Anterior cingulate cortex (tissue), 58 donors: ENCODE measurements at places on chromosomes 4 and X.
A peak's percentile ranks its signal among the peaks of the same experiment; 100 is the strongest.

DNA sequence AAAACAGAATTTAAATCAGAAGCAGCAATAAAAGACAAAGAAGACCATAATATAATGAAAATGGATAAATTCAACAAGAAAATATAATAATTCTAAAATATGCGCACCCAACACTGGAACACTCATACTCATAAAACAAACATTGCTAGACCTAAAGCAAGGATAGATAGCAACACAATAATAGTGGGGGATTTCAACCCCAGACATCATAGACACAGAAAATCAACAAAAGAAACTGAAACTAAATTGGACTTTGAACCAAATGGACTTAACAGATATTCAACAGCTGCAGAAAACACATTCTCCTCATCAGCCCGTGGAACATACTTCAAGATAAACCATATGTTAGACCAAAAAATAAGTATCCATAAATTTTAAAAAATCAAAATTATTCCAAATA lies 1552.6 kb downstream of the C4orf33 start:
- DNase-seq: no peak

DNA sequence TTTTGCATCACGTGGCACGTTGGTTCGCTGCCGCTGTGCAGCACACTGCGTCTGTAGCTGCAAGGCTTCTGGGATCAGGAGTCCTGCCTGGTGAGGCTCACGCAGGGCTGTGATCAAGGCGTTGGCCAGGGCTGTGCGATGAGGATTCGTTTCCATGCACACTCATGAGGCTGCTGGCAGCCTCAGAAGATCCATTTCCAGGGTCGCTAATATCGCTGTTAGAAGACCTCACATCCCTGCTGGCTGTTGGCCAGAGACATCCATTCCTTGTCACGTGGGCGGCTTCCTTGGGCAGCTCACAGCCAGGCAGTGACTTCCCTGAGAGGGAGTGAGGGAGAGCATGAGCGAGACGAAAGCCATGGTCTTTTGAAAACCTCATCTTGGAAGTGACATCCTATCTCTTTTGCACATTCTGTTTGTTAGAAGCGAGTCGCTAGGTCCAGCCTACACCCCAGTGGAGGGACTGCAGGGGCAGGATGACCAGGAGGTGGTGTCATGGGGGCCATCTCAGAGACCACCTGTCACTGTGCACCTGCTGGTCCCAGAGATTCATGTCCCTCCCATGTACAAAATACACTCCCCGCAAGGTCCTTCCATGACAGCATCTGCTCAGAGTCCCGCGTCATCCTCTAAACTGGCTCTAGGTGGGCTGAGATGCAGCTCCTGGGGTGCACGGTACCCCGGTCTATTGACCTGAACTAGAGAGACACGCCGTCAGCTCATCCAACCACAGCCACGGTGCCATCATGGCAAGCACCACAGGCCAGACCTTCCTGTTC lies 12.2 kb downstream of the RGS12 start:
- no peak for DNase-seq

DNA sequence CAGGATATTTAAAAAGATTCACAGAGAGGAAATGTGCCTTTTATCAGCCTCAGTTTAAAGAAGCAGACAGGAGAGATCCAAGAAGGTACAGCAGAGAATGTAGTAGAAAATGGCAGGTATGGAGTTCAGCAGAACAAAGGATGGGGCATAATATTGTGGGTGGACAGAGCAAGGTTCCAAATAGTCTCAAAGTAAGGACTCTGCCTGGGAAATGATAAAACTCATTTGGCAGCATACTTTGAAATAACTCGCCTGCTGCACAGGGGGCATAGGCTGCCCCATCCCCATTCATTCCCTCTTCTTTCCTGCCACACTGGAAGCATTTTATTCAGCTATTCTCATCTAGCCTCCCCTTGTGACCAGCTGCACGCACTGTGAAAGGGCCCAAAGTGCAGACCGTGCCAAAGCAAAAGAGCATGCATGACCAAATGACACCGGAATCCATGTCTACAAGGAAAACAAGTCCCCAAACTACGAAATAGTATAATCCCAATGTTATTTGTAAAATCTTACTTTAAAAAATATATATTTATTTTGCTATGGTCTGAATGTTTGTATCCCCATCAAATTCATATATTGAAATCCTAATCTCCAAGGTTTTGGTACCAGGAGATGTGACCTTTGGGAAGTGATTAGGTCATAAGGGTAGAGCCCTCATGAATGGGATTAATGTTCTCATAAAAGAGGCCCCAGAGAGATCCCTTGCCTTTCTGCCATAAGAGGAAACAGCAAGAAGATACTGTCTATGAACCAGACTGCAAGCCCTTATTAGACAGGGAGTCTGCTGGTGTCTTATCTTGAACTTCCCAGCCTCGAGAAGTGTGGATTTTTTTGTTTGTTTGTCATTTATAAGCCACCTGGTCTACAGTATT lies 77.4 kb upstream of the PRSS48 start:
- DNase-seq: peak; percentile 53

GRCh38 chrX:40080894-40081678 lies 16.7 kb downstream of the BCOR start:
- DNase-seq: no peak

DNA sequence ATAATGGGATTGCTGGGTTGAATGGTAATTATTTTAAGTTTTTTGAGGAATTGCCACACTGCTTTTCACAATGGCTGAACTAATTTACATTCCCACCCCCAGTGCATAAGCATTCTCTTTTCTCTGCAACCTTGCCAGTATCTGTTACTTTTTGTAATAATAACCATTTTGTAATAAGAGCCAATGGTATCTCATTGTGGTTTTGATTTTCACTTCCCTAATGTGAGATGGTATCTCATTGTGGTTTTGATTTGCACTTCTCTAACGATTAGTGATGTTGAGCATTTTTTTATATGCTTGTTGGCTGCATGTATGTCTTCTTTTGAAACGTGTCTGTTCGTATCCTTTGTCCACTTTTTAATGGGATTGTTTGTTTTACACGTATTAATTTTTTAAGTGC lies 213.1 kb upstream of the HDX start:
- no peak for DNase-seq

DNA sequence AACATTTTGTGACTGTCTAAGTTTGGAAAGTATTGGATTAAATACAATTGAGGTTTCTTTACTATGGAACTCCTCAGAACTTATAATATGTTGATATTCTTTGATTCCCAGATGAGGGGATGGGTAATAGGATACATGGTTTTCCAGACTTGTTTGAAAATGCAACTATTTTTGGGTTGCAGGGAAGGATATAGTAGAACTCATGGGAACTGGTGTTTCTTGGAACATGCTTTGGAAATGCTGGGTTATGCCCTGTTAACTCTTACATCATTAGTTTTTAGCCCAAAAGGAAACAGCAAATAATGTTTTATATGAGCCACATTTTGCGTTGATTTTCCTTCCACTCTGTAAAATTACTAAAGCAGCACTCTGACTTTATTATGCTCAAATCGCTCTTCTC lies 41.9 kb downstream of the HPF1 start:
- no peak for DNase-seq

GRCh38 chr4:69781458-69782418 lies 21.3 kb upstream of the SULT1B1 start:
- no peak for DNase-seq

- no peak for DNase-seq
These were observed 92.2 kb upstream of the RAPGEF2 start for GRCh38 chr4:159010563-159011260.

DNA sequence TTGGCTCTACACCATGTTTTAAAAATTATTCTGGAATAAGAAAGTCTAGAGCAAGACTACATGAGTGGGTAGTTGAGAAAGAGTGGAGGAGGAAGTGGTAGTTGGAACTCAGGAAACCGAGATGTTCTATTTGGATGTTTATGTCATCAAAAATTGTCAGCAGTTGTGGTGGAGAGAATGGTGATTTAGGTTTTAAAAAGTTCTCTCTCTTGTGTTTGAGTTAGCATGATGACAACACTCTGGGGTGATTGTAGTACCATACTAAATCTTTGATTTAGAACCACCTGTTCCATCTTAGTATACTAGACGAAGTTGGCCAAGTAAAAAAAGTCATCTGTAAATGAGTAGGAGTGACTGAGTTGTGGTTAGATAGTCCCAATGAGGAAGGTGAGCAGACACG lies 40.7 kb downstream of the KLHL2 start:
- no peak for DNase-seq

DNA sequence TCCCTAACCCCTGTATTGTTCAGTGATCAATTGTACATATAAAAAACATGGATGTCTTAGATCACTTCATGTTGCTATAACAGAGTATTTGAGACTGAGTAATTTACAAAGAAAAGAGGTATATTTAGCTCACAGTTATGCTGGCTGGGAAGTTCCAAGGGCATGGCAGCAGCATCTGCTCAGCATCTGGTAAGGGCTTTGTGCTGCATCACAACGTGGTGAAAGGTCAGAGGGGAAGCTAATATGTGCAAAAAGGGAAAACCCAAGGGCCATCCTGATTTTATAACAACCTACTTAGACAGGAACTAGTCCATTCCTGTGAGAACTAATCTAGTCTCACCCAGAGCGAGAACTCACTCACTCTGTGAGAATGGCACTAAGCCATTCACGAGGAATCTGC lies 128.2 kb upstream of the OTUD4 start:
- DNase-seq: no peak

DNA sequence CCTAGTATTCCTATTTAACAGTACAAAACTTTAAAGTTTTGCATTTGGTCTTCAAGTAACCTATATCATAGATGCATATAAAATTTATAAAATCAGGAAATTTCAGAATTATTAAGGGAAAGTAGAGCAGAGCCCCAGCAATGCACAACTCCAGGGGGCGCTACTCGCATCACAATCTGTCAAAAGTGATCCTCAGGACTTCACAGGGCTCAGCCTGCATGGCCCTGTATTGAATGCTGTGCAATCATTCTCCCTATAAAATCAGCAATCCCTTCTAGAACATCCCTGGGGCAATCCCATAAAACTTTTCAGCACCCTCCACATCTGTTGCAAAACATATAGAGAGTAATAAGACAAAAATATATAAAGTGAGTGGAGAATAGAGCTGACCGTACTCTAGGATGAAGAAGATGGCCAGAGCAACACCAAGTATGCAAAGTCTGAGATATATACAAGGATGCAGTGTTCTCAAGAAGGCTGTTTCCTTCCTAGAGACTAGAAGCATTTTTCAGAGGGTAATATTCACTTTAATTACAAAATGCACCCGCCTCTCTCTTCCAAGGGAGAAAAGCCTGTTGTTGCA lies 12.5 kb upstream of the PPARGC1A start:
- no peak for DNase-seq

DNA sequence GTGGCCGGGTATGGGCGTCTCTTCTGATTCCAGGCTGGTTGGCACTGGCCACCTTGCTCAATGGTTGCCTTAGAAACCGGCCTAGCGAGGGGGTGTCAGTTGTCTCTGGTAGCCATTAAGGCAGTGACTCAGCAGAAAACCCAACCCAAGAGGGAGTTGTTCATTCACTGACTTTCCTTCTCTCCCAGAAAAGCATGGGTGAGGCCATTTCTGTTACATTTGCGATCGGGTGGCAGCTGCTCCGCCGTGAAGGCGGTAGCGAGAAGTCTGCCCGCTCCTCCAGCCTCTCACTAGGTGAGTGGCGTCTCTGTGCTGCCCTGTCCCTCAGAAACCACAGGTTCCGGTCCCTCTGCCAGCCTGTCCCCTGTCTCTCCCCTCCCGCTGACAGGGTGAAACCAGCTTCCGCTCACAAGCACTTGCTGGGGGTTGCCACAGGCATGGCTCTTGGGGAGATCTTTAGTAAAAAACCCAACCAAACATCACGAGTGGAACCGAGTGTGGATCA lies 17.4 kb downstream of the IRAK1 start:
- DNase-seq: peak; percentile 44

GRCh38 chr4:102268355-102268754 lies 76.9 kb downstream of the SLC39A8 start:
- DNase-seq: no peak

DNA sequence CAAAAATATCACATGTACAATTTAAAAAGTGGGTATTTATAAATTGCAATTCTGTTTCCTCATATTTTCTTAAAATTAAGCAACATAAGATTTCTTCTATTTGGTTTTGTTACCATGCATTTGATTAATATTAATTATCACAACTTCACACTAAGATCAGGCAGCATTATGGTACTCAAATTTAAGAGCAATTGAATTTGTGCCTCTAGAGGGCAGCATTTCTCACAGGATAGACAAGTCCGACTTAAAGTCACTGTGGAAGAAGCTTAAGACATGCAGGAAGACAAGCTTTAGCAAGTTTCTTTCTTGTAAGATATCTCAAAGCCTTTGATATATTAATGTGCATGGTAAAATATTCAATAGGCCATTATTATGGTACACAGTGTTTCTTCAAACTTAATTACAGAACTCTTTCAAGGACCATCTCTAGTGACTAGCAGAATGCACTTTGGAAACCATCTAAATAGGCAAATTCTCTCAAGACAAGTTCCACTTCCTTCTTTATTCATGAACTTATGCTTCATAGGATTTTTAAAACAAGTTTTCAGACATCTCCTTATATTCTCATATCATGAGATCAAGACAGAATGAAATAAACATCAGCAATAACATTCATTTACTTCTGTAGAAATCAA lies 35.0 kb downstream of the FBXW7 start:
- DNase-seq: no peak

DNA sequence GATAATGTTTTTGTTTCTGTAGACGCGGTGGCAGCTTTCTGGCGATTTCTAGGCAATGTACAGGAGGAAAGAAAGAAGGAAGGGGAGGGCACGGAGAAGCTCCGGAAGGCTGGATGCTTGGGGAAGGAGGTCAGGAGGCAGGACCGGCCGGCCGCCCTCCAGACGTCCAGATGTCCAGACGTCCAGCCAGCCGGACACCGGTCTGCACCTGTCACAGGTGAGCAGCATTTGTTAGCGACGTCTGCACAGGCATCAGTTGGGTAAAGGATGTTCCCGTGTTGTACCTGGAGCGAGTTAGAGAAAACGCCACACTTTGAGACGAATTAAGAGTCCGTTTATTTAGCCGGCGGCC lies 90.0 kb upstream of the PPP2R3B start:
- DNase-seq: no peak

DNA sequence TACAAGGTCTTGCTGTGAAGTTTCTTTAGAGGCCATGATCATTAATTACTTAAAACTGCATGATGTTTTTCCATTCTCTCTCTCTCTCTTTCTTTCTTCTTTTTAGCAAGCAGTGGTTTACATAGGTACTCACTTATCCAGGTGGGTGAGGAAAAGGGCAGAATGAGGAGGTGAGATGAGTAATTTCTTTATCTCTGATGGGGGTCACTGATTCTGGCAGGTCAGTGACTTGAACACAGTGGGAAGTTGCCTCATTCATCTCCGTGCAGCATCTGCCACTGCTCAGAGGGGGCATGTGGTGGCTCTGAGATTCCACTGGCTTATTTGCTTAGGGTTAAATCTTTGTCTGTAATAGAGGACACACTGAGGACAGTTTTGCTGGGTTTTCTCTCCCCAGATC lies 62.6 kb downstream of the FAM114A1 start:
- DNase-seq: no peak

GRCh38 chrX:119132961-119133360 lies 5.3 kb upstream of the KIAA1210 start:
- no peak for DNase-seq

- DNase-seq: no peak
These were observed 1008.0 kb downstream of the GLUD2 start for GRCh38 chrX:122055460-122055859.

- DNase-seq: no peak
These were observed 189.1 kb downstream of the SLC7A11 start for GRCh38 chr4:138052806-138053632.
